ENCODE measurements at places on chromosomes 12 and 14.

DNA sequence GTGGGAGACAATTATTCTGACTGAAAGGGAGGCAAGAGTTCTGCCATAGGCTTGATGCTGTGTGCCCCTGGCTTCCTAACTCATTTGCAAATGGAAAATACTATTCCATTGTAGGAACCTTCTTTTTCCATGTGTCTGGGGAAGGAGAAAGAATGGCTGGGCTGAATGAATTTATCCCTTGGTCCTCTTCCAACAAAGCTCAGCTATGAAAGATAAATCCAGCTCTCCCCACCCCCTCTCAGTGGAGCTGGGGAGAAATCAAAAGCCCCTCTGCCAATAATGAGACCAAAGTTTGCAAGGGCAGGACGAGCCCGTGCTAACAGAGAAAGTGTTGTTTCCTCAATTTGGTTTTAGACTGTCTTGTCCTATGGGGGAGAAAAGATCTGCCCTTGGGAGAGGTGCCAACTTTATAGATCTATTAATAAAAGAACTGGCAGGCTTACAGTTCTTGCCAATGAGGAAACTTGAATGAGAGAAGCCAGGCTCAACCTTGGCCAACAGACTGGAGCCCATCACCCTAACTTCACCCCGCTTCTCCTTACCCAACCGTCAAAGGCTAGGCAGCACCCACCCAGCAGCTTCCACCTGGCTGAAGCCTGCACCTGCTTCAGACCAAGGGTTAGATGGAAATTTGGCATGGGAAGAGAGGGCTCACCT is 8.9 kb upstream of the TCL1B start:
- no peak for DNase-seq

DNA sequence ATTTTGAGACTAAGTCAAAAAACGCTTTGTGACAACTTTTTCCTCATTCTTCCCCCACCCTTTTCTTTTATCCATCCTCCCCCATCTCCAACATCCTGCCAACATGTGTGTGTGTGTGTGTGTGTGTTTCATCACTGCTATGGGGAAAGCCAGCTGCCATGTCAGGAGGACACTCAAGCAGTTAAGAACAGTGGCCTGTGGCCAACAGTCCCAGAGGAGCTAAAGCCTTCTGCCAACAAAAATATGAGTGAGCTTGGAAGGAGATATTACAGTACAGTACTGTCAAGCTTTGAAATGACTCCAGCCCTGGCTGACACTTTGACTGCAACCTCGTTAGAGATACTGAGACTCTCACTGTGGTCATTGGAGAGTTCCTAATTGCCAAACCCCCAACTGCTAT is 5.0 kb upstream of the CSRP2 start:
- no peak for DNase-seq

- DNase-seq: no peak
Measured at GRCh38 chr14:67668559-67668958, 5.9 kb downstream of the VTI1B start.

DNA sequence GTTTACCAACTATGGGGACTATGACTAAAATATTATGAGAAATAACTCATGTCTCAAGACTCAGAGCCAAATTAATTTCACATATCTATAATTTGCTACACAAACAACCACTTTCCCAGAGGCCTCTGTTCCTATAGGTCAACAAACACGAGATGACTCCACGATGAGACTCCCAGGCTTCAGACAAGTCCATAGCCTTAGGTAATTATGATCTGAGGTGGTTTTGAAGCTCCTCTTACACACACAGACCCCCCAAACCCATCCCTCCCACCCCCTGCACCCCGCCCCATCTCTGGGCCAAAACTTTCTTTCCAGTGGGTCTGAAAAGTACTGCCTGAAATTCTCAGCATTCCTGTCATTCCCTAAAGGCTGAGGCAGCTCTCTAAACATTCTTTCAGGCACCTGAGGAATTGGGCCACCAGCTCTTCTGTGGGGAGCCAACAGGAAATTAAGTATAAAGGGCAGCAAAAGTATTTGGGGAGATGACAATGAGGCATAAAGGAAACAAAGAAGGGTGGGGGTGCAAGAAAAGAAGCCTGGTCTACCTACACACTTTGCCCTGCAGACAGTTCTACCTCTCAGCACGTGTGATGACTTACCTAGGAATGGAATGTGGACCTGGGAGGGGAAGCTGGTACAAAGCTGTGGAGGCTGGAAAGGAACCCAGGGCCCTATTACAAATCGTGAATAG is 143.6 kb downstream of the PAWR start:
- no peak for DNase-seq

- no peak for DNase-seq
Measured at GRCh38 chr12:131473741-131474709, 236.9 kb upstream of the SFSWAP start.

GRCh38 chr12:922285-922684 is 27.2 kb downstream of the RAD52 start:
- DNase-seq: no peak

GRCh38 chr12:16913832-16914490 is 308.0 kb upstream of the LMO3 start:
- no peak for DNase-seq

- DNase-seq: no peak
Measured at GRCh38 chr12:19021646-19022045, 107.9 kb upstream of the PLEKHA5 start.

DNA sequence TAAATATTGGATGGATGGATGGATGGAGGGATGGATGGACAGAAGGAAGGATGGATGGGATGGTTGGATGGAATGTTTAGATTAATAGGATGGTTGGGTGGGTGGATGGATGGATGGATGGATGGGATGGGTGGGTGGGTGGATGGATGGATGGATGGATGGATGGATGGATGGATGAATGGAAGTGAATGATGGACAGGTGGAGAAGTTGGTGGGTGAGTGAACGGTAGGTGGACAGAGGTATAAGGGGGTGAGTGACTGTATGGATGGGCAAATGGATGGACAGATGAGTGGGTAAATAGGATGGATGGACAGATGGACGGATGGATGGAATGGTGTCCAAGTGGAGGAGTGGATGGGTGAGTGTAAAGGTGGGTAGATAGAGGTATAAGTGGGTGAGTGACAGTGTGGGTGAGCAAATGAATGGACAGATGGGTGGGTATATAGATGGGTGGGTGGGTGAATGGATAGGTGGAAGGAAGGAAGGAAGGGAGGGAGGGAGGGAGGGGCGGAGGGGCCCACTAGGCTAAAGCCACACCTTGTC is 41.9 kb downstream of the HRK start:
- no peak for DNase-seq

DNA sequence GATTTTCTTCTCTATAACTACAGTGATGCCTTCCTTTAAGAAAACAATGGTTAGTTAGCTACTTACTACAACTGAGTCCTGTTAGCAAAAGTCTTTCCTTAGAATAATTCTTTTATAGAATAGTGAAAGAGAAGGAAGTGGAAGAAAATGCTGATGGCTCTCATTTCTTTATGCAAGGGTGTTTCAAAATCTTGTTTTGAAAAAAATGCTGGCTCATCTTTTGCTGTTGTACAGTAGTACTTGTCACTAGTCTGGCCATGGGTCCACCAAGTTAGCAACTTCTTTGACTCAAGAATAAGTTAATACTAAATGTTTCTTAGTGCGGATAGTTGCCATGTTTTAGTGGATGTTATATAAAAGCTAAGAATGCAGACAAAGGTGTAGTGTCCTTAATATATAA is 225.4 kb downstream of the PTPRO start:
- DNase-seq: no peak

- DNase-seq: no peak
Measured at GRCh38 chr14:28340816-28341215, 425.8 kb upstream of the FOXG1 start.

- DNase-seq: no peak
Measured at GRCh38 chr12:48489012-48489411, 6.7 kb downstream of the C12orf54 start.

GRCh38 chr14:89773644-89774316 is 180.8 kb downstream of the EFCAB11 start:
- DNase-seq: peak; percentile 16

All from stimulated activated CD8-positive, alpha-beta memory T cell treated with anti-CD3 and anti-CD28 coated beads, Interleukin-4, amount 100 ng/mL, for 1 hour (primary cell).